ENCODE measurements at places on chromosomes 13 and 19.

DNA sequence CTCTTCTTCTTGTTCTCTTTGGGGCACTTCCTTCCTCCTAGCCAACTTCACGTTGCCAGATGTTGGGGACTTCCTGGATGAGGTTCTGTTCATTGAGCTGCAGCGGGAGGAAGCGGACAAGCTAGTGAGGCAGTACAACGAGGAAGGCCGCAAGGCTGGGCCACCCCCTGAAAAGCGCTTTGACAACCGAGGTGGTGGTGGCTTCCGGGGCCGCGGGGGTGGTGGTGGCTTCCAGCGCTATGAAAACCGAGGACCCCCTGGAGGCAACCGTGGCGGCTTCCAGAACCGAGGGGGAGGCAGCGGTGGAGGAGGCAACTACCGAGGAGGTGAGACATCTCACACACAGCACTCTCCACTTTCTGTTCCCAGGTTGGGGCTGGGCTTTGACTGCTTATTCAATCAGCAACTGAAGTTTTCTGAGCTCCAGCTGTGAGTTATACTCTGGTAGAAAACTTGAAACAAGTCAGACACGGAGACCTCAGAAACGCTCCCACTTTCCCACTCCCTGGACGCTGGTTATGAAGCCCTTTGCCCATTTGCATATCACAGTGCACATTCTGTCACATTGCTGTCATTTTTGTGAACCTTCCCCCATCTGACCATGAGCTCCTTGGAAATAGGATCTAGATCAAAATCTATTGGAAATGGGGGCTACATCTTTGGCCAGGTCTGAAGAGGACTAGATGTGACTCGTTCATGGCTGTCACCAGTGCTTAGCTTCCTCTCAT is 7.2 kb upstream of the CCDC97 start:
- DNase-seq, result no peak

DNA sequence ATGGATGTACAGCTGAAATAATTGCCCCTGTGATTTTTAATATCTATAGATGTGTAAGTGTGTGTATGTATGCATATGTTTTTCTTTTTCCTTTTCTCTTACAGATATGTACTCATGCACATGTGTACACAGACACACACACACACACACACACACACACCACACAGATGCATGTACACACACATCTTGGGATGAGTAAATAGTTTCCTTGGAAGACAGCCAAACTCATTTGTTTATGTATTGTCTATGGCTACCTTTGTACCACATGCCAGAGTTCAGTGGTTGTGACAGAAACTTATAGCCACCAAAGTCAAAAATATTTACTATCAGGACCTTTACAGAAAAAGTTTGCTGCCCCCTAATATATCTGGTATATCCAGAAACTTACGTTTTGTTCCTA is 192.6 kb downstream of the MAB21L1 start:
- peak; percentile 28 for DNase-seq

GRCh38 chr19:19540064-19540714 is 2.1 kb downstream of the CILP2 start:
- DNase-seq, result peak; percentile 69

- no peak for DNase-seq
These were observed 30.0 kb downstream of the CEACAM1 start for GRCh38 chr19:42498169-42498757.

GRCh38 chr13:42807866-42808265 is 26.5 kb downstream of the FAM216B start:
- DNase-seq, result no peak

- no peak for DNase-seq
These were observed 9.6 kb upstream of the LATS2 start for GRCh38 chr13:21071015-21071414.

DNA sequence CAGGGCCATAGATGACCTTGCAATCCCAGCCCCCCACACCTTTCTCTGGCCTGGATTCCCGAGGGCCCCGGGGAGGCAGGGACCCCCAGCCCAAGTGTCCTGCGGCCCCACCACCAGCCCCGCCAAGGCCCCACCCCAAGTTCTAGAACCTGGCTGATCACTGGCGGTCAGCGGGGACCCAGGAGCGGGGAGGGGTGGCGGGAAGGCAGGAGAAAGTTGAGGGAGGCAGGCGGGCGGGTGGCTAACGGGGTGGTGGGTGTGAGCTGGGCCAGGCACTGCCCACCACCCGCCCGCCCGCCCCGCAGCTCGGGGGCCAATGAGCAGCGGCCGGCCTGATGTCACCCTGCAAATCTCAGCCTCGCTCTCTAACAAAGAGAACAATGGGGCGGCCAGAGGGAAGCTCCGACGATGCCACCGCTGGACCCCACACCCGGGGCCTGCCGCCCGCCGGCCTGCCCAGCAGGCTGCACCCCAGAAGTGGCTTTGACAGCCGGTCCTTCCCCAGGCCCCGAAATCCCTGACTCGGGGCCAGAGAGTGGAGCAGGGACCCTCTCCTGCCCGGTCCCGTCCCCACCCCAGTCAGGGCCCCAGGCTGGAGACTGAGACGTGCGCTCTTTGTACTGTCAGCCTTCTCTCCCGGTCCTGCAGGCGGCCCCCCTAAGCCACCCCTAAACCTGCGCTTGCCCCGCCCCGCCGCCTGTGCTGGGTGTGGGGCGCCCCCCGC is 1.6 kb downstream of the MEX3D start:
- DNase-seq, result peak; percentile 95

- DNase-seq, result peak; percentile 96
These were observed at the start of gene PLIN5 for GRCh38 chr19:4534836-4535658. Gene PLIN5 (minus strand): TSS chr19:4535224. CDS start chr19:4534074, 1,150 bp downstream.

DNA sequence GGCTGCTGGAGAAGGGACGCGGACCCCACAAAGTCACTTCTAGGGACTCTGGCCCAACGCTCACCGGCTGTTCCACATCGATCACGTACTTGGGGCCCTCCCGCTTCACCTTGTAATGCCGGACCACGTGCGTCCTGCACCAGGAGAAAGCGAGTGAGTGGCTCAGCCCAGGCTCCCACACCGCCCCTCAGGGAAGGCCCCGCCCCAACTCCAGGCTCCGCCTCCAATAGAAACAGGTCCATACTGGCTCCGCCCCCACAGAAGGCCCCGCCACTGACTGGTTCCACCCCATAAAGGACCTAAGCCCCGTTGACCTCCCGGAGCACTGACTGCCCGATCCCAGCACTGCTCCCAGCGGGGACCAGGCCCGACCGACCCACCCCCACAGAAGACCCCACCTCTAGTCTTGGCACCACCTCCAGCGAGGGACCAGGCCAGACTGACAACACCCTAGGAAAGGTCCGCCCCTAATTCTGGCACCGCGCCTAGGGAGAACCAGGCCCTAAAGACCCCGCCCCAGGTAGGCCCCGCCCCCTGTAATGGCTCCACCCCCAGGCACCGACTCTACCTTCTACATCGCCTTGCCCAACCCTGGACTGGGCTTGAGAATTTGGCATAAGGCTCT is 11.3 kb downstream of the STAP2 start:
- peak; percentile 86 for DNase-seq

All from stomach (tissue), 19 donors.